ENCODE measurements at places on chromosomes 6 and 20.
A peak's percentile ranks its signal among the peaks of the same experiment; 100 is the strongest.

GRCh38 chr6:29750709-29751108, 27.5 kb downstream of the HLA-F start:
- DNase-seq, result no peak

GRCh38 chr6:167513778-167514177, 188.9 kb downstream of the TTLL2 start:
- DNase-seq, result no peak

DNA sequence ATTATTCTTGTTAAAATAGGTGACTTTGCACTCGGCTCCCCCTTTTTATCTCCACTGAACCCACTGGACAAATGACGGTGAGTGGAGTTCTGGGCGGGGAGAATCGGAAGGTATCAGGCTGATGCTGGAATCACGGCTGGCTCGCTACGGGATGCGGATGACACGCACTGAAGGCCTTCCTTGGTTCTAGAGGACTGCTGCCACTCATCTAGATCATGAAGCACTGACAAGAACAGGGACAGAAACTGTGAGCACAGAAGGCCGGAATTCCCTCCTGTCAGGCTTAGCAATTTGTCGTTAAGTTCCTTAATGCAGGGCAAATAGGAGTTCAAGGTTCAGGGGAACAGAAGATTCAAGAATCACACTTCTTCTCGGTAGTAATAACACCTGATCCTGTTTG, 89.9 kb upstream of the MPC1 start:
- no peak for DNase-seq

DNA sequence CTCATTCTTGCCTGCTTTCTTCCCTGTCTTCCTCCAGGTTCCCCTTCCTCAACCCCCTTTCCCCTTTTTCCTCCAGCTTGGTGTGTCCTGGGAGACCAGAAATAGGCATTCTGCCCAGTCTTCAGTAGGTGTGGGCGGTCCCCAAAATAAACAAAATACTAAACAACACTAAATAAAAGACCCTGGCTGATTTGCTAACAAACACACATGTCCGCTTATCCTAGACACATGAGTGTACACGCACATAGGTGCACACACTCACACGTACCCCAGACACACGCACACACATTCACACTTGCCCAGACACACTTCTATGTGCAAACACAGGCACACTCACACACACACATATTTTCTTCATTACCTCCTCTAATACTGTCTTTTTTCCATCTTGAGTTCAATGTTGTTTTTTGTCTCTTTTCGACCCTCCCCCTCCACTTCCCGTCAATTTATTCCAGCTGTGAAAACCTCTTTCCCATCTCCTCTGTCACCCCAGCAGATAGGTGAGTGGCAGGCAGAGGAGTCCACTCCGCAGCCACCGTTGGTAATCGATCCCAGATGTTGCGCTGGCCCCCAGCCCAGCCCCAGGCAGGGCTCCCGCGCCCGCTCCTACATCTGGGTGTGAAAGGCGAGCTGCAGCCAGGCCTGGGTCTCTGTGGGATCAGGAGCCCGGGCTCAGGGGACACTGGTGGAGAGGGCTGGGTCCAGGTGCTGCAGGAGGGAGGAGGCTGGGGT, 56.9 kb upstream of the FOXP4 start:
- peak; percentile 91 for DNase-seq

GRCh38 chr6:138509371-138509770, 10.1 kb upstream of the NHSL1 start:
- DNase-seq, result peak; percentile 45

GRCh38 chr6:31829633-31830283, 2.2 kb downstream of the HSPA1B start:
- peak; percentile 58 for DNase-seq

DNA sequence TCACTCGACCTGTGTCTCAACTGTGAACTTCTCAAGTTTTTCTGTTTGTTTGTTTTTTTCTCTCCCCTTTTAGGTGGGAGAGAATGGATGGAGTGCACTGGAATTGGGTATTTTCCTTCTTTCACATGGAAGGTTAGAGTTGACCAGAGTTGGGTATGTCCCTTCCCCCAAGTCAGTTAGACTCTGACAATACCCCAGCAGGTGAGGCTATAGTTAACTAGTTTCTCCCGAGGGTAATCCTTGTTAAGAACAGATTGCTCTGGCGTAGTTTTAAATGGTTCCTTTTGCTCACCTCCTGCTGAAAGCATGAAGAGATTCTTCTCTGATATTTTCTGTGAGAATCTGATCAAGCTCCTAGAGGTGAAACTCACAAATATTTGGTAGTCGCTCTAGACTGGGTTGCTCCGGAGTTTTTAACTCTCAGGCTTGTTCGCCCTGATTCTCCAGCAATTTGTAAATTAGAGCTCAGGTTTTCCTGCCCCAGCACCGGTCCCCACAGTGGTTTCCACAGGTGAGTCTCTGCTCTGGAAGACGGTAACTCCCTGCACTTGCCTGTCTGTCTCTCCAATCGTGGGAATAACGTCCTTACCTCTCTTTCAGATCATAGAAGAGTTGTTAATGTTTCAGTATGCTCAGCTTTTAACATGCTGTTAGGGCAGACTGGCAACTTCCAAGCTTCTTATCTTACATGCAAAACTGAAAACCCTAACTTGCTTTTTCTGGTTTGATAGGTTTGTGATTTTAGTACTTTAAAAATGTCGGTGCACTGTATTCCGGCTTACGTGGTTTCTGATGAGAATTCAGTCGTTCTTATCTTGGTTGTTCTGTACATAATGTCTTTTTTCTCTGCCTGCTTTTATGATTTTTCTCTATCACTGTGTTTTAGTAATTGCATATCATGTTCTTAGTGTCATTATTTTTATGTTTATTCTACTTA, 111.2 kb upstream of the HIVEP1 start:
- no peak for DNase-seq

GRCh38 chr6:152323376-152323775, 313.8 kb downstream of the SYNE1 start:
- no peak for DNase-seq

DNA sequence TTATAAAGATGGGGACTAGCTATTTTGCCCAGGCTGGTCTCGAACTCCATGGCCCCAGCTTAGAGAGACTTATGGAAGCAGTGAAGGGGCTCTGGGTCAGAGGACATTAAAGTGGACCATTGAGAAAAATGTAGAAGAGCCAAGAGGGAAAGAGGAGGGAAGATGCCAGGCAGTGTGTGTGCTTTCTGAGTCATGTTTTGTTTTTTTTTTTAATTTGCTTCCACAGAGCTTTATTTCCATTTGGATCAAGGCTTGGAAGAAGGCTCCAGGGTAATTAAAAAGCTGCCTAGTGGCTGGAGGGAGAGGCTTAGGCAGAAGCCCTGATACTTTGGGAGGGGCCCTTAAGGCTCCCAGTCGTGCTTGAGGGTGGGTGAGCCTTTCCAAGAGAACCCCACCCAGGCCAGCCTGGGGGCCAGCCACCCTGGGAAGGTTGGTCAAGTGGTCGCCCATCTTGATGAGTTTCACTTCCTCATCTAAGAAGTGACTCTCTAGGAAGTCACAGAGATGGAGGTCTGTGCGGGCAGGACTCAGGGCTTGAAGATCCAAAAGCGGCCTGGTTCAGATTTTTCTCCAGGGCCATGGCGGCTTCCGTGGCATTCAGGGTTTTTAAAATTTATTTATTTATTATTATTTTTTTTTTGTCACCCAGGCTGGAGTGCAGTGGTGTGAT, 3.0 kb upstream of the ZNF335 start:
- no peak for DNase-seq
